Lung microvascular endothelial cell (primary cell): ENCODE measurements at places on chromosomes 4 and X. TPM values are rescaled to one million over a fixed set of nuclear protein-coding genes. Genes with fewer than 3 reads are reported as not detected.

DNA sequence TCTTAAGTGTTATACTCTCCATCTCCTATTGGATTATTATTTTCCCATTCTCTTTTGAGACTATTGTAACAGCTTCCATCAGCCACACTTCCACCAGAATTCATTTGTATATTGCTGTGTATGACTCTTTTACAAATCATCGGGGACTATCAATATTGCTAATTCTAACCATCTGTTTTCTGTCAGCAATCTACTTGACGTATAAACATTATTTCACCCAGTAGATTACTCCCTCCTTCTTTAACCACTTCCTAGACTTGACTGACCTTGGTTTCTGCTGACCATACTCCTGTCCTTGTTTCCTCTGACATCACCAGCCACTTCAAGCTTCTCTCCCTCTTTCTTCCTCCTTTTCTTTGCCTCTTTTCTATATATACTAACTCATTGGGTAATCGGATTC lies 402.9 kb downstream of the PCDH18 start:
- DNase-seq = no peak

DNA sequence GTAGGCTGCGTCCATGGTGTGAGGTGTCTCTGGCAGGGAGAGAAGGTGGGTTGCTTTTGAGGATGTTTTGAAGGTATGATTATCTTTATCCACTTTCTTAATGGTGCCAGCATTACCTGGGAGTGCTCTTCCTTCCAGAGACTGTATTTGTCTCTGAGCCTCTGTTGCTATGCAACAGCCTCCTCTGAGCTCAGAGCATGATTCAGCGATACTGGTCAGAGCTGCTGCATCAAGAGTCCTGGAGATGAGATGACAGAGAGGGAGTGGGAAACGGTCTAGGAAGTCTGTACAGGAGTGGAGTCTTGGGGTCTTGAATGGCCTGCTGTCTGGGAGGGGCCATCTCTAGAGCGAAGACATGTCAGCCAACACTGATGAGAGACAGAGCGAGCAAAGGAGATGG lies 104.4 kb upstream of the RAB40AL start:
- DNase-seq = peak; percentile 51

- DNase-seq = no peak
These were observed 139.5 kb downstream of the SH3KBP1 start for GRCh38 chrX:19747652-19748610.

GRCh38 chr4:24519649-24520048 lies 64.7 kb downstream of the DHX15 start:
- DNase-seq = peak; percentile 28

- no peak for DNase-seq
These were observed 239.7 kb upstream of the NOCT start for GRCh38 chr4:138775890-138776289.

IL9R gene
- not detected in 2 replicates for total RNA-seq

CENPVL2 gene
- total RNA-seq = not detected in 2 replicates

CT55 gene
- total RNA-seq = not detected in 2 replicates
